ENCODE measurements at places on chromosomes 3 and 15.

DNA sequence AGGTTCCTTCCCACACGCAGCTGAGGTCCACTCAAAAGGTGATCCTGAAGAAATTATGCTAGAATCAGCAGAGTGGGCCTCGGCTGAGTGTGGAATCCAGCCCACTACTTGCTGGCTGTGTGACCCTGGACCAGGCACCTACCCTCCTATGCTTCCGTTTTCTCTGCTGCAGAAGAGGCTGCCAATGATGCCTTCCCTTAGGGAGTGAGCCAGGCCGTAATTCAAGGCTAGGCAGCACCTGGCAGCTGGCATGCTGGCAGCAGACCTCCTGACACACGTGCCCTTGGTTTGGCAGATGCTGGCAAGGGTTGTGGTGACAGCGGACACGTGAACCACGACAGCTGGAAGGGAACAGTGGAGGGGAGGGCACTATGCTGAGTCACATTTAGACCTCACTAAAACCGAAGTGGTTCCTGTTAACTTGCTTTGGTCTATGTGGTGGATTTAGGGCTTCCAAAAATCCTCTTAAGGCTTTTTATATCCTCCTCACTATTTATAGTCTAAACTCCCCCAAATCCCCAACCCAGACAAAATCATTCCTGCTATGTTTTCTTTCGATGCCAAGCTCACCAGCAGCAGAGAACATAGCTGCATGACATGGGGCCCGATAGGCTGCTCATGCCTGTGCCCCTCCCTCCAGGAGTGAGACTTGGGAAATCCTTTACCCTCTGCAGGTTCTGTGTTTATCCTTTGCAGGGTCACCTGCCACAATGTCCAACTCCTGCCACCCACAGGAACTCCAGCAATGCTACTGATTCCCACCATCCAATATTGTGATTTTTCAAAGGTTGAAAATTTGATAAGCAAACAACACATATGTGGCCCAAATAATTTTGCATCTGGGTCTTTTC is 10.6 kb upstream of the PCSK6 start:
- peak; percentile 71 for DNase-seq

GRCh38 chr15:100940767-100941379 is 21.7 kb downstream of the LRRK1 start:
- DNase-seq, result no peak

GRCh38 chr15:34065261-34065660 is 26.3 kb upstream of the AVEN start:
- no peak for DNase-seq

GRCh38 chr3:58824285-58824684 is 157.7 kb upstream of the FAM3D start:
- peak; percentile 26 for DNase-seq

GRCh38 chr3:16441371-16441875 is 72.1 kb downstream of the RFTN1 start:
- no peak for DNase-seq

DNA sequence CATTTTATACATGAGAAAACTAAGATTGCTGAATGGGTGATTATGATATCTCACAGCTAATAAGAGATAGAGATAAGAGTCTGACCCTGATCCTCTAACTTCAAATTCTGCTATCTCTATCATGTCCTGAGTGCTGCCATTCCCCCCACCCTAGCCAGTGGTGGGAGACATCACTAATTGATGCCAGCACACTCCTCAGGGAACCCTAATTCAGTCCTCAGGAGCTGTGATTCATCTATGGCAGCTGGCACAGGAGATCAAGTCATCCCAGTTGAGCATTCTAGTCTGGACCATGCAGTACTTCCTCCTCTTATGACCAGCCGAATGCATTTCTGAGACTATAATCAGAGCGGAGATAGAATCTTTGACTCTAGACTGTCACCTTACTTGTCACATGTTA is 71.9 kb downstream of the SYNM start:
- DNase-seq, result no peak

DNA sequence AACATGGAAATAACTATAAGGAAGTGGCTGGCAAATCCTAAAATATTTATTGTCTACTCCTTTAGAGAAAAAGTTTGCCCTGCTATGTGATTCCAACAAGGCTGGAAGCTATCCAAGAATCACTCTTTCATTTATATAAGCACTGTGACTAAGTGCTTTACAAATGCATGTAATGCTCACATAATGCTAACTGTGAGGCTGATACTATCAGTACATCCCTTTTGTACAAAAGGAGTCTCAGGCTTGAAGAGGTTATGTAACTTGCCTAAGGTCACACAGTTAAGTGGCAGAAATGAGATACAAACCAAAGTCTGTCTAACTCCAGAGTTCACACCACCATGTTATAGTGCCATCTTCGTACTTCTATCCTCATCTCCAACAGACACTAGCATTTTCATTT is 17.0 kb downstream of the TOPBP1 start:
- DNase-seq, result no peak

- no peak for DNase-seq
These were observed at the start of gene FEZF2 for GRCh38 chr3:62373215-62373614. TSS of gene FEZF2 (minus strand) at chr3:62373550. CDS start at chr3:62372868, 682 bp downstream.

- no peak for DNase-seq
These were observed 270.0 kb upstream of the TPRG1 start for GRCh38 chr3:188901671-188902287.

- DNase-seq, result no peak
These were observed 277 bp upstream of the DALRD3 start for GRCh38 chr3:49018707-49019006.

- DNase-seq, result no peak
These were observed 7.7 kb downstream of the SLCO3A1 start for GRCh38 chr15:91861223-91861622.

- no peak for DNase-seq
These were observed 16.5 kb downstream of the THSD4 start for GRCh38 chr15:71131601-71132362.

GRCh38 chr3:194084284-194084683 is 51.7 kb upstream of the HES1 start:
- no peak for DNase-seq

DNA sequence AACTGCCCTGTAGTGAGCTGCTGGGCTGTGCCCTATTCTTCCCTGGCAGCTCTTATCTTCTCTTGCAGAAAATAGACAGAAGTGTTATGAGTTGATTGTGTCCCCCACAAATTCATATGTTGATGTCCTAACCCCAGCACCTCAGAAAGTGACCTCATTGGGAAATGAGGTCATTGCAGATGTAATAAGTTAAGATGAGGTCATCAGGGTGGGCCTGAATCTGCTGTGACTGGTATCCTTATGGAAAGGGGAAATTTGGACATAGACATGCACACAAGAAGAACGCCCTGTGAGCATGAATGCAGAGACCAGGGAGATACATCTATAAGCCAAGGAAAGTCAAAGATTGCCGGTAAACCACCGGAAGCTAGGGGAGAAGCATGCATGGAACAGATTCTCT is 49.0 kb downstream of the SPSB4 start:
- DNase-seq, result no peak

- peak; percentile 46 for DNase-seq
These were observed 45.5 kb downstream of the TMOD3 start for GRCh38 chr15:51874751-51875644.

- DNase-seq, result no peak
These were observed 15.6 kb downstream of the SMAD3 start for GRCh38 chr15:67080900-67081431.

GRCh38 chr3:58111513-58112184 is 99.1 kb downstream of the DNASE1L3 start:
- no peak for DNase-seq

Data from DMS 273 treated with DMSO at 0.1 percent for 48 hours (cell line).